ENCODE measurements at places on chromosomes 6 and 20.

DNA sequence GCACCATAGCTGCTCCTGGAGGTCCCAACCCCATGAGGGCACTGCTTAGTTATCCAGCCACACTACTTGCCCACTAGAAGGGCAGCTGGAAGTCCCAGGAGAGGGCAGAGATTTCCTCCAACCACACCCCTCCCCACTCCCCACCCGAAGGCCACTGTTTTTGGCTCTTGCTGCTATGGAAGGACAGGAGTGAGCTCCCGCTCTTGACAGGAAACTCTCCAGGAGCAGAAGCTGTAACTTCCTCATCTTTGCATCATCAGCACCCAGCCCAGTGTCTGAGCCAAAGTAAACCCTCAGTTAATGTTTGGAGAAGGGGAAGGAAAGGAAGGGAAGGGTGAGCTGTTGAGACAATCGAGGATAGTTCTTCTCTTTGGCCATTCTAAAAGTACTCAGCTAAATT lies 120.7 kb downstream of the MTFR2 start:
- no peak for DNase-seq

GRCh38 chr6:17423026-17423425 lies 29.6 kb downstream of the CAP2 start:
- no peak for DNase-seq

GRCh38 chr6:71124340-71124739 lies 164.3 kb upstream of the OGFRL1 start:
- DNase-seq: no peak

DNA sequence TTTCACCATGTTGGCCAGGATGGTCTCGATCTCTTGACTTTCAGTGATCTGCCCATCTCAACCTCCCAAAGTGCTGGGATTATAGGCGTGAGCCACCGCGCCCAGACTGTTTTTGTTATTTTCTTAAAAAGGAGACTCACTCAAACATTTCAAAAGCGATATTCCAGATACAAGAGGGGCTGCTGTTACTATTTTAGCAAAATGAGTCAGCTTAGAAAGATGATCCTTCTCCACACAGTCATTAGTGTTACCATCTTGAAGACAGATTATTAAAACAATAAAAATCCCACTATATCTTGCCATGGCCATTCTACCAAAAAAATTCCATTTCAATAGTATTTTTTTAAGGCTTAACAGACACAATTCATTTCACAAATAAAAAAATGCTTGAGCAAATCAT lies 102.8 kb downstream of the PREP start:
- no peak for DNase-seq

DNA sequence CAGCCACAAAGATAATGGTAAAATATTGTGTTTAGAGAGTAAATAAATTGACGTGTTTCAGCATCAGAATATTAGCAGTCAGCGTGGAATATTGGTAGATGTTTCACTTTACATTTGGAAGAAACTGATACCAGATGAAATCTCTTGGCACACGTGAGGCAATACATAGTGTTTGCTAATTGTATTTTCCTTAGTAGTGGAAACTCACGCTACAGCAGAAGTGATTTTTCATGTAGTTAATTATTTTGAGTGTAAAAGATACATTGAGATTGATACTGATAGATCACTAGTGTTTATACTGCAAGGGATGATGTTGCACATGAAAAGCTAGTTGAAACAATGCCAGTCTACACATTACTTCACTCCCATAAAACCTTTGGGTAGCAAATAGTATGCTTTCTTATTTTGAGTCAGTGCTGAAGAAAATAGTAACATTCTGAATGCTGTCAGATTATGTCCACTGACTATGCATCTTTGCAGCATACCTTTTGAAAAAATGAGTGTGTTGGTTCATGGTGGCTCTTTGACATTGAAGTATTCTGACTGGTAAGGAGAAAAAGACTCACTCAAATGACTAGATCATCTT lies 59.3 kb downstream of the CD2AP start:
- DNase-seq: no peak

DNA sequence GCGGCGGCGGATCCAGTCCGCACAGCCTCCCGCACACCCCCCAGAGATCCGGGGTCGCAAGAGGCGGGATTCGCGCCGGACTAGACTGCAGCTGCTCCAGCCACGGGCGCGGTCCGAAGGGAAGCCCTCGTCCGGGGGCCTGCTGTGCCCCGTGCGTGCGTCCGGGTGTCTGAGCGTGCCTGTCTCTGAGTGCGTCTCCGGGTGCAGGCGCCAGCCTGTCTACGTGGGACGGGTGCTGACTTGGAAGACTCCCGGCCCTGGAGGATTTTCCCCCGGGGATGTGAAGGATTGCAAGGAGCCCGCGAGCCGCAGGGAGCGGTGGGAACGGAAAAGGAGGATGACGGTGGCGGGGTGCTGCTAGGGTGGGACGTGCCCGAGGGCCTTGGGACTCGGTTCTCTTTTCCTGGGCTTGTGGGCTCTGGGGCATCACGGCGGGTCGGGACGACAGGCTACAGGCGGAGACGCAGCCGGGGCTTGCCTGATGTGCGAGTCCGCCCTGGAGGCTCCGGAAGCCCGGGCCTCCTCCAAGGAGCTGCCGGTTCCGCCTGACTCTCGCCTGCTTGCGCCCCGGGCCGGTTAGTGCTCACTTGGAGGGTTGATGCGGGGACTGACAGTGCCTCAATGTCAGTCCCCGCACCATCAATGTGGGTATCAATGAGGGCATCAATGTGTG lies 5.7 kb downstream of the MAFB start:
- DNase-seq: peak; percentile 66

DNA sequence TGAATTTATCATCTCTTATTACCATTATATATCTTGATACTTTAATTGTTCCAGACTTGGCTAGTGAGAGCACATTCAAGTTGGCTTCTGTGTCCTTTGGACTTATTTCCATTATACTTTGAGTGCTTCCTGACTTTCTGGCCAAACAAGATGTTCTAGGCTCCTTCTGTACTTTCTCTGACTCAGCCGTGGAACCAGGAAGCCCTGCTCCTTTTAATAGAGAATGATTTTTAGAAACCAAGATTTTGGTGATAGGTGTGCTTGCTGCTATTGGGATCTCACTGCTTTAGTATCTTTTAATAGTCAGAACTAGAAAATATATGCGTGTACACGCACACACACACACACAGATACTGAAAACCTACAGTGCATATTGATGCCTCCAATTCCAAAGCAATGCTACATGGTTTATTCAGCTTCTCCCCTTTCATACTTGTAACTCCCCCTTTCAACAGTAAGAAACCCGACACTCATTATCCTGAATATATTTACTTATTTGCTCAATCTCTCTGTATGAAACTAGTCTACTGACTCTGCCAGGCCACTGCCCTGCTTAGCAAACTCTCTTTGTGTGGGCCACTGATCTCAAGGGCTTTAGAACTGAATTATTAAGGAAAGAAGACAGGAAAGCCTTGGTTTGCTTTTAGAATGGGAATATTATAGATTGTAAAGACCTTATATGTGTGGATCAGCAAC lies 42.7 kb upstream of the EZR start:
- DNase-seq: no peak

DNA sequence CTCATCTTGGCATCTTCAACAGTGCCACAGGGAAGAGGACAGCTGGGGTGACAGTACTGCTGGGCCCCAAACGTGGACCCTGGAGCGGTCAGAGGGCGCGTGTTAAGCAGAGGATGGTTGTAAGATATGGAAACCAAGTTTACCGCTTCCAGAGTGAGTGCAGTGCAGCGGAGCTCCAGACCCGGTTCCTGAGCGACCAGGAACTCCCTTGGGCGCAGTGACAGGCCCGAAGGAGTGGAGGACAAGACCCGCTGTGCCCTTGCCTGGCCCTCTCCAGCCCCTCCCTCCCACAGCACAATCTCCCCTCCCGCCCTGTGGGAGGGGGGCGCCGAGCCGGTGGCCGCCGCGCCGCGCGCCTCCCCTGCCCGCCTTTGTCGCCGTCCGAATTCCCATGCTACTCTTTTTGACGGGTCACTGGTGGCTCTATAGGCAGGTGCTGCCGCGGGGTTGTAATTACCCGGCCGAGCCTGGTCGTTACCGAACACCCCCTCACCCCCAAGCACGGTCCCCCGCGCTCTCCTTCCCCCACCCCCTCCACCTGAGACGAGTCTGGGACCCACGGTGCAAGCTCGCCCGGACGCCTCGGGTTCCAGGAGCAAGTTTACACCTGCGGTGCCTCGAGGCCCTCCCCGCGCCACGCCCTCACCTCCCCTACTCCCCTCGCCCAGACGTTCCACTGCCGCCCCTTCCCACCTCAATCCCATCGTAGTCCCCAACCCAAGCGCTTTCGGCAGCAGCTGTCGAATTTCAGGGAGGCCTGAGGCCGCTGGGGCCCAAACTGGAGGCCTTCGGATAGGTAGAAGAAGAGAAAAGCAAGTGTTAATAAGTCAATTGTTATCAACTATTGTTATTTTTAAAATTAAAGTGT lies 3.9 kb downstream of the NR2E1 start:
- peak; percentile 54 for DNase-seq

GRCh38 chr20:2656471-2657117 lies 4.2 kb downstream of the NOP56 start:
- DNase-seq: no peak

GRCh38 chr20:62953839-62954703 lies 1.6 kb downstream of the SLC17A9 start:
- peak; percentile 72 for DNase-seq

GRCh38 chr20:45282700-45283550 lies 23.7 kb upstream of the RBPJL start:
- no peak for DNase-seq

DNA sequence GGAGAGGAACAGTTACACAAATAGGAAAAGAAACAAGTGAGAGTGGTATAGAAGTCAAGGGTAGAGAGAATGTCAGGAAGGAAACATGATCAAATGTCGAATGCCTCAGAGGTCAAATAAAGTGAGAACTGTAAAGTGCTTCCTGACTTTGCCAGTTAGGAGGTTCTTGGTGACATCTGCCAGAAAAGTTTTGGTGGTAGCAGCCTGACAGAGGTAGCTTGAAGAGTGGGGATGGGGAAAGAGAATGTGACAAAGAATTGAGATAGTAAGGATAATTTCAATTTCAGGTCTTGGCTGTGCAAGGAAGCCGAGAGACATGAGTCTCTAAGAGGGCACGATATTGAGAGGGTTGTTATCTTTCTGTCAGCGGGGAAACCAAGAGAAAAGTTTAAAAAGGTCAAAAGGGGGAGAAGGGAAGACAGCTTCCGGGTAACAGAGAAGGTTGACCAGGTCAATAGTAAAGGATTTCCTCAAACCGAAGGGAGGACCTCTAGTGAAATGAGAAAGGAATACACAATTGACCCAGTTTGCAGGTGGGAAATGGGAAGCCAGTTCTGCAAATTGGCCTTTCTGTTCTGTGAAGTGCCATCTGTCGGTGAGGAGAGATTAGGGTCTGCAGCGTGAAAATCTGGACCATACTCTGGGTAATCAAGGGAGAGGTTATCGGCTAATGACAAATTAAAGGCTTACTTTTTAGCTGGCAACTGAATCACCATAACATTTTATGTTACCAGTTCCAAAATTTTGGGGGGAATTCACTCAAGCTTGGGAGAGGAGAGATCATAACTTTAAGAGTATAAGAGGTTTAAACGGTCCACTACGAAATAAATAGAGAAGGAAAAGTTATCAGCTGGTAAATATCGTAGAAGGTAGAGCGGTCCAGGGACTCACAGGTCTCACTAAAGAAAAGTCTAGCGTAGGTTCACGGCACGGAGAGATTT lies 973 bp upstream of the BRD2 start:
- no peak for DNase-seq

- no peak for DNase-seq
Measured at GRCh38 chr20:62823688-62824475, 7.0 kb downstream of the COL9A3 start.

DNA sequence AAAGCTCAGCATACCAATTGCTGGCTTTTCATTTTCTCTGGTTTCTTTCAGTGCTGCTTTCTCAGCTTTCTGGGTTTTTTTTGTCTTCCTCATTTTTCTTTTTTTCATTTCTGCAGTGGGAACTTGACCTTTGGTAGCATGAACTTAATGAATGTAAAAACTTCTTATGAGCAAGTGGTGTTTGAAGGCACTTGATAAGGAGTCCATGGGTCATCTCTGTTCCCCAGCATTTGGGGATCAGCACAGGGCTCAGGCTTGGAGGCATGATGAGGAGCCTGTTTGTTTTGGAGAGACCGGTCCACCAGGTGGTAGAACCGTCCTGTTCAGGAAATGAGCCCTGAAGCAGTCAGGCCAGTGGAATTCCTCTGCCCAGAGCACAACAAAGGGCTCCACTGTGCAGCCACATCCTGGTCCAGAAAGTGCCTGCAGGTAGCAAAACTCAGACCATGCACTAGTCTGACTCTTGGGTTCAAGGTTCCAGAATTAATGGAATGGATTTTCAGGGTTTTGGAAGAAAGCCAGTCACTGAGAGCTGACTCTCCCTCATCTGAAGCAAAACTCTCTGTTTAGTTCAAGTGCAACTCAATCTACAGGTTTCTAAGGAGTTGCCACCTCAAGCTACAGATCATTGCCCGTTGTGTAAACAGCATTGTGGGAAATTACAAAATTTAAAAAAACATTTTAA lies 52.3 kb upstream of the ADGRF1 start:
- no peak for DNase-seq

GRCh38 chr20:8432435-8433148 lies 300.5 kb downstream of the PLCB1 start:
- no peak for DNase-seq

DNA sequence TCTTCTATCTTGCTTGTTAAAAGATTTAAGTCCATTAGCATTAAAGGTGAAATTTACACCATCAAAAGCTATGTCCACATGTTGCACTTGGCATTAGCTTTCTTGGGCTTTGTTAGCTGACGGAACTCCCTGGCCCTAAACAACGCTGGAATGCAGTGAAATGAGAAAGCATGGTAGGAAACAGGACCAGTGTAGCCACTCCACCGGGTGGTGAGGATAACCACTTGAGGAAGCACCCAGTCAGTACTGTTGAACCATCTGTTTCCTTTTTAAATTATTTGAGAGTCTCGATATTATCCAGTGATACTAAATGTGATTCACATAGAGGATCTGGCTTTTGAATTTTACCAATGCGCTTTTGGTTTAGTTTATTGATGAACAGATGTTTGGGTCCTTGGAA lies 374.9 kb upstream of the NOX3 start:
- DNase-seq: no peak

DNA sequence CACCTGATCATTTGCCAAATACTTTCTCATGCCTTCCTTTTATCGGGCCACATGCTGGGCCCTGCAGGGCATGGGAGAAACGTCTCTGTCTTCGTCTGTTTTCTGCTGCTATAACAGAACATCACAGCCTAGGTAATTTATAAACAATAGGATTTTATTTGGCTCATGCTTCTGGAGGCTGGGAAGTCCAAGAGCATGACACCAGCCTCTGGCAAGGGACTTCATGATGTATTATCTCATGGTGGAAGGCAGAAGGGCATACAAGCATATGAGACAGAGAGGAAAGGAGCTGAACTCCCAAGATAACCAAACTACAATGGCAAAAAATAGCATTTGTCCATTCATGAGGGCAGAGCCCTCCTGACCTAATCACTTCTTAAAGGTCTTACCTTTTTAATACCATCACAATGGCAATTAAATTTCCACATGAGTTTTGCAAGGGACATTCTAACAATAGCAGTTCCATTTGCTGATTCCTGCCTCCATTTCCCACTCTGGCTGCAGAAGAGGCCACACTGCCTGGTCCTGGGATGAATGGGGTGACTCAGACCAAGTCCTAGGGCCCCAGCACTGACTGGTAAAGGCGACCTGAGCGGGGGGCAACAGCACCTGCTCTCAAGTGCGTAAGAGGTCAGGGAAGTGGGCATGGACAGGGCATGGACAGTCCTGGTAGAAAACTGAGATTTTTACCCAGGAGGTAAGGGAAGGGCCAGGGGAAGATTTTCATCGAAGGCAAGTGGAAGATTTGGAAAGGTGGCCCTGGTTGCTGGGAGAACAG lies 5.1 kb upstream of the ZBP1 start:
- DNase-seq: no peak
